ENCODE measurements at places on chromosomes 3 and 15.
A peak's percentile ranks its signal among the peaks of the same experiment; 100 is the strongest.

DNA sequence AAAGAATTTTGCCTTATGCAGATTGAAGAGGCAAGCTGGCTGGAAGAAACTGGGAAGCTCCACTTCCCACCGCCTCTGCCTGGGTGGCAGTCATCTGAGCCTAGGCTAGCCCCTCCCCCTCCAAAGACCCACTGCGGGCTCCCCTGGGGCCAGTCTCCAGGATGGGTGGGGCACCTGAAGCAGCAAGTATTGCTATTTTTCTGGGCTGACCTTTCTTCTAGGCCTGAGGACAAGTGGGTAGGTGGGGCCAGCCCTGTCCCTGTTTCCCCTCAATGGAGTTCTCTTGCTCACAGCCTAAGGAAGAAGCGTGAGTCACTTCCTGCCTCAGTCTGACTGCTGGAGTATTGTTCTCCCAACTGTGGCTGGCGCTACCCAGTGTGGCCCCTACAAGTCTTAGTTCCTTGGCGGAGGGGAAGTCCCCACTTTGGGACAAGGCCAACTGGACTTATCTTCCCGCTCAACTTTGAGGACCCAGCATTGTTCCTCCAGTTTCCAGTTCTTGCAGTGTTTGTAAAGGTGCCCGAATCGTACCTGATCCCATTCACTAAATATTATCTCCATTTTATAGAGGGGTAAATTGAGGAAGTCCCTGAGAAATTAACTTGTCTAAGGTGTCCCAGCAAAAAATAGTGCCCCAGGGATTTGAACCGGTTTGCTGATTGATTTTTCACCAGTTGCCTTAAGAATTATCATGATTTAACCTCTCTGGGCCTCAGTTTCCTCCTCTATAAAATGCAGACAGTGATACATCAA, 1.4 kb downstream of the FURIN start:
- DNase-seq: no peak

DNA sequence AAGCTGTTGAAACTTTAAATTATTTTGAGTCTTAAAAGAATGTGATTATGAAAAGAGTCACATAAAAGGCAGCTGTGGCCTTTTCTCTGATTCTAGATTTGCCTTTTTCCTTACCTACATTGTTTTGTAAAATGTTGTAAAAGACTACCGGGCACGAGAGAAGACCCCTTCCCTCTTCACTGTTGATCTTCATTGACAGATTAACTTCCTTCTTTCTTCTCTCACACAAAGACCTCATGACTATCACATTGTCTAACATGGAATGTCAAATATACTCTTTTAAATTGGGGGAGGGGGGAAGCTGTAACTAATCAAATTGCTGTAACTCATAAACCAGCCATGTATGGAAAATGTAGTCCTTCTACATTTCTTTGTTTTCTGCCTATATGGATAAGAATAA, 68.3 kb downstream of the OCA2 start:
- no peak for DNase-seq

DNA sequence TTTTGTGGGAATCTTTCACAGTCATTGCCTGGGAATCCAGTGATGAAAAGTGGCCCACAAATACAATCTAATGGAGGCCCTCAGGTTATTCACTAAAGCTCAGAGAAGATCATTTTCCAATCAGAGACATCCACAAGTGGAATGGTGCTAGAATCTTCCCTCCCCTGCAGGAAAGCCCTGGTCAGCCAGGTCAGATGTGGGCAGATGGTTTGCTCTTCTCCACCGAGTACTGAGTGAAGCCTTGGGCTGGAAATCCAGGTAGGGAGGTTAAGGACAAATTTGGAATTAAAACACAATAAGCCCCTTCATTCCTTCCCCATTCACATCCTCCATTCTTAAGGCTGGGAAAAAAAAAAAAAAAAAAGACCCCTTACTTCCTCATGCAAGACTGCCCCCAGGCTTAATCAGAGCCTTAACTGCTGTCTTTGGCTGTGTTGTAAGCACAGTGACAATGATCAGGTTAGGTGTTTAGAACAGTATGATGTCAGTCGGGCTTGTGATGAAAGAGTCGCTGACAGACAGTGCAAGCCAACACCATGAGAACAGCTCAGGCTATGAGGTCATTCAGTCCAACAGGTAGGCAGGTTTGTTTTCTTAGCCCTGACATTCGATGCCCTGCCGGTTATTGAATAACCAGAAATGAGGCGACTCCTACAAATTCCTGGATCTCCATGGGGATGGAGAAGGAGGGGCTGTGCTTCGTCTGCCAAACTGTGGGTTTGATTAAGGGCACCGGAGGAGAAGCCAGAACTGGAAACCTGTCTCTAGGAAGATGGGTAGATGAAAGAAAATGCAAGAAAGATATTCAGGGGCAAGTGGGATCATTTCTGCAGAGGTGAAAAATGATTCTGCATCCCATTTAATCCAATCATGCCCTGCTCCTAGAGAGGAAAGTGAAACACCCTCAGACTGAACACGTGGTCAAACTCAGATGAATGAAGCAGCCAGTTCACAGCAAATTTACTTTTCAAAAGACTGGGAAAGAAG, 23.5 kb upstream of the HES1 start:
- no peak for DNase-seq

DNA sequence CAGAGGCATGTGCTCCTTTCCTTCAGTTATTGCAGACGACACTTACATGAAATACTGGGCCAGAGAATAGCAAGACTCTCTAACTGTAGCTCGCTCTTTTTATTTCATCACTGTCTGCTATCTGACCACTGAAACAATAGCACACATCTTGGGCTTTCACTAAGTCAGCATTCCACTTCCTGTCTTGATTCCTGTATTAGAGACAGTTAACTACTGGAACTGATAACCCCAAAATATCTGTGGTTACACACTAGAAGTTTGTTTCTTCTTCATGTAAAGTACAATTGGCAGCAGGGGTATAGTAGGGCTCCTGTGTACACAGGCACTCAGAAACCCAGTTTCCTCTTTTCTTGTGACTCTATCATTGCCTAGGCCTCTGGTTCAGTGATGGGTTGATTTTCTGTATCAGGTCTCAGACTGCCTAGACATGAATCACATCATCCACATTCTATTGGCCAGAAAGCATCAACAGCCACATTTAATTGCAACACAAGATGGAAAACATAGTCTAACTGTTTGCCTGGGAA, 230.2 kb upstream of the CD96 start:
- no peak for DNase-seq

DNA sequence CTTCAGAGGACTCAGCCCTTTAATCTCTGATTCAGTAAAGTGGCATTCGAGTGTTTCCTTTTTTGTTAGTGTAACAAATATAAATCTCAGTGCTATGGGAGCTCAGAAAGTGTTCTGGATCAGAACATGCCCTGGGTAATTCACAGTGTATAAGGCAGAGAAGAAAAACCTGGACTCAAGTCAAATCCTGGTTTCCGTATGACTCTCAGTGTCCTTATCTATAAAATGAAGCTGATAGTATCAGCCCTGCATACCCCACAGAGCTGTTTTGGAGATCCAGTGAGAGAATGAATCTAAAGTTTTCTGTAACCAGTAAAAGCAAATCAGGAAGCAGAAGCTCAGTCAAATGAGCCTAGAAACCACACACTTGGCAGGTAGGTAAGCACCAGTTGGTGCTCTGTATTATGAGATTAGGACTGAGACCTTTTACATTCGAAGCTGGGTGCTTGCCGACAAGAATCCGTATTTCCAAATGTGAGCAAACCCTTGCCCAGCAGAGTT, 67.2 kb downstream of the IL1RAP start:
- DNase-seq: no peak

GRCh38 chr3:178646186-178646862, 110.1 kb downstream of the KCNMB2 start:
- DNase-seq: no peak

- DNase-seq: peak; percentile 87
Observed at GRCh38 chr3:15205934-15206661, at the start of gene CAPN7. CAPN7 (plus strand) TSS chr3:15206246; CDS start chr3:15206496, 250 bp downstream.

- no peak for DNase-seq
Observed at GRCh38 chr3:187210545-187211327, 13.4 kb downstream of the RTP1 start.

GRCh38 chr15:67193223-67193990, 61.1 kb downstream of the AAGAB start:
- DNase-seq: no peak

GRCh38 chr15:95944661-95945255, 385.7 kb upstream of the NR2F2 start:
- no peak for DNase-seq

GRCh38 chr15:82566690-82567089, 26.4 kb upstream of the RPS17 start:
- DNase-seq: no peak

DNA sequence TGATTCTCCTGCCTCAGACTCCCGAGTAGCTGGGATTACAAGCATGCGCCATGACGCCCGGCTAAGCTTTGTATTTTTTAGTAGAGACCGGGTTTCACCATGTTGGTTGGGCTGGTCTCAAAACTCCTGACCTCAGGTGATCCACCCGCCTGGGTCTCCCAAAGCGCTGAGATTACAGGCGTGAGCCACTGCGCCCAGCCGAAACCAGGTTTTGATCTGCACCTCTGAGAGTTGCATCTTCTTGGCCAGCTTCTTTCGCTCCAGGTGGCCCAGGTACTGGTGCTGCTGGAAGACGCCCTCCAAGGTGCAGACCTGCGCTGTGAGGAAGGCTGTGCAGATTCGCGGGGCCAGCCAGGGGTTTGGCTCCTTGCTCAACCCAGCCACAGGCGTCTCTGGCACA, 275.4 kb upstream of the LRRC3B start:
- DNase-seq: no peak

- DNase-seq: no peak
Observed at GRCh38 chr3:50562861-50563260, 4.7 kb downstream of the C3orf18 start.

- DNase-seq: no peak
Observed at GRCh38 chr3:52248816-52249547, 3.4 kb downstream of the PPM1M start.

DNA sequence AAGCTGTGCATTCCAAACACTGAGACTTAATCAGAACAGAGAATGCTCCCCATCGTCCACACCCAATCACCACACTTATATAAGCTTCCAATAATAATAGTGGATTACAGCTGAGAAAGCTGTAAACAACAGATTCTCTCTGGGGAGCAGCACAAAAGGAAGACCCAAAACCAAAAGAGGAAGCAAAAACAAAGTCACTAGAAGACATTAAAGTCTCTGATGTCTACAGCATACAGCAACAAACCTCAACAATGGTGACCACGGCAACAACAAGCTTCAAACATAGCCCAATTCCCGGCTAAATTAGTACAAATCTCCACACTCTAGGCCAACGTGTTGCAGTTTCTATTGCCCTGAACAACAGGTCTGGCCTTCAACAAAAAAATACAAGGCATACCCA, 37.7 kb downstream of the ZDHHC23 start:
- no peak for DNase-seq

DNA sequence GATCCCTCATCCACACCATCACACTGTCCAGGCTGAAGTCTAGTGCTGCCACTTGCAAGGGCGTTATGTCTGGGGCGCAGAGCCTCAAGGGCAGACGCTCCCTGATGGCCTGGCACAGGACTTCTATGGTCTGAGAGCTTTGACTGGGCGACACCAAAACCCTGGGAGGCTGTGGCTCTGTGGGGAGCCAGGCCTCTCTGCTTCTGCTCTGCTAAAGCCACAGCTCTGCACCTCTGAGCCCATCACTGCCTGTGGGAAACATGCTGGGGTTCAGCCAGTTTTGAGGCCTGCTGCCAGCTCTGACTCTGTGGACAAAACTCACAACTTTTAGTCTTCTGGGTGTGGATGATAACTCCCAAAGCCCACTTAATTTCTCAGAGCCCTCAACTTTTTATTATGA, 6.3 kb upstream of the LCTL start:
- DNase-seq: no peak

GRCh38 chr3:85102781-85103180, 144.0 kb downstream of the CADM2 start:
- DNase-seq: no peak

DNA sequence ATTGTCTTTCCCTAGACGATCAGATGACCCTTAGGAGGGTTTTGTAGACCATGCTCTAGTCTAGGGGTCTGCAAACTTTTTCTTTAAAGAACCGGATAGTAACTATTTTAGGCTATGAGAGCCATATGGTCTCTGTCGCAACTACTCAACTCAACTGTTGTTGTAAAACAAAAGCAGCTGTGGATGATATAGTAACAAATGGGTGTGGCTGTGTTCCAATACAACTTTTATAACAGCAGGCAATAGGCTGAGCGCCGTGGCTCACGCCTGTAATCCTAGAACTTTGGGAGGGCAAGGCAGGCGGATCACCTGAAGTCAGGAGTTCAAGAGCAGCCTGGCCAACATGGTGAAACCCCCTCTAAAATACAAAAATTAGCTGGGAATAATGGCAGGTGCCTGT, 6.1 kb upstream of the CMTM6 start:
- DNase-seq: no peak

DNA sequence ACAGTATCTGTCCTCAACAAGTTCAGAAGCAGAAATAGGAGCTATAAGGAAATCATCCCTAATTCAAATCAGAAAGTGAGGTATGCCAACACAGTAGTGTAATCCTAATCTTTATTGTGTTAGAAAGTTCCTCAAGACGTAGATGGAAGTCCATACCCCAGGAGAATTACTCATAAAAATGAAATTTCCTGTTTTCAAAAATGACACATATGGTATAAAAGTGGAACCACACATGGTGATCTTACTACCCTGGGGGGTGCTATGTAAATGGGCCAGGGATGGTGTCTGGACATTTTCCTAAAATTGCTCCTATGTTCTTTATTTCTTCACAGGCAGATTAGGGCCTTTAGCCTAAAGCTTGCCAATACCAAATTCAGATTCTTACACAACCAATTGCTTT, 204.1 kb downstream of the ARRDC4 start:
- no peak for DNase-seq

DNA sequence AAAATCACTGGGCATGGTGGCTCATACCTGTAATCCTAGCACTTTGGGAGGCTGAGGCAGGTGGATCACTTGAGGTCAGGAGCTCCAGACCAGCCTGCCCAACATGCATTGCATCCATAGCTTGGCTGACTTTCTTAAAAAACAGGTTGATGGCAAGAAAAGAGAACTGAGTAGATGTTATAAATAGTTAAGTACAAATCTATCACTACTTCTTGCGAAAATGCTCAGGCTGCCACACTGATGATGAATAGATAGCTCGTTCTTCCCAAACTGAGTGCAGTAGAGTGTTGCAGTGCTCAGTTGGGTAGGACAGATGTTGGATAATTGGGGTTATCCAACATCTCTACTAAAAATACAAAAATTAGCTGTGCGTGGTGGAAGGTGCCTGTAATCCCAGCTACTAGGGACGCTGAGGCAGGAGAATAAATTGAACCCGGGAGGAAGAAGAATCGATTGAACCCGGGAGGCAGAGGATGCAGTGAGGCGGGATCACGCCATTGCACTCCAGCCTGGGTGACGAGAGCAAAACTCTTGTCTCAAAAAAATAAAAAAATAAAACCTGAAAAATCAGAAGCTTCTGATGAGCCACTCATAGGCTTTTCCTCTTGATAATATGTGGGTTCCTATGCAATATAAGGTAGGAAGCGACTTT, 1.2 kb downstream of the BTLA start:
- DNase-seq: no peak
